ENCODE measurements at places on chromosomes 2 and 18.

DNA sequence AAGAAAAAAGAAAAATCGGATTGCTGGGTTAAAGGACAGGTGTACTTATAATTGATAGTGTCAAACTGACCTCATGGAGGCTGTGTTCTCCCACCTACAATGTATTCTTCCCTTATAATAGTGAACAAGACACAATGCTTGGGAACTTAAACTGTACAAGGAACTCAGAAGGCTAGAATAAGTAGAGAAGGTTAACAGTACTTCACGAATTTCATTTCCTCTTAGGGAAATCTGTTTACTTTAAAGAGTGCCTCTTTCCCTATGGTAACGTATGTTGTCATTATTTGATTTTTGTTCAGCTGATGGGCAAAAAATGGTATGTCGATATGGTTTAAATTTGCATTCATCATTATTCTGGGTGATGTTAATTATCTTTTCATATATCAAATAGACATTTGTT is 9.2 kb upstream of the HK2 start:
- no peaks in the 10 kb centered on the region for H3K27me3 ChIP-seq
- no peak overlapping the region for H3K27ac ChIP-seq
- peaks cover 4% of the 10 kb centered on the region for H3K4me1 ChIP-seq
- no peaks in the 10 kb centered on the region for H3K36me3 ChIP-seq
- no peak for DNase-seq

- no peak for DNase-seq
- no peaks in the 10 kb centered on the region for H3K27me3 ChIP-seq
- H3K27ac ChIP-seq, result no peak overlapping the region
- peaks cover 5% of the 10 kb centered on the region for H3K4me1 ChIP-seq
- H3K36me3 ChIP-seq, result no peaks in the 10 kb centered on the region
- H3K4me3 ChIP-seq, result no peak overlapping the region
These were observed 5.6 kb upstream of the GPR17 start for GRCh38 chr2:127640082-127641072.

DNA sequence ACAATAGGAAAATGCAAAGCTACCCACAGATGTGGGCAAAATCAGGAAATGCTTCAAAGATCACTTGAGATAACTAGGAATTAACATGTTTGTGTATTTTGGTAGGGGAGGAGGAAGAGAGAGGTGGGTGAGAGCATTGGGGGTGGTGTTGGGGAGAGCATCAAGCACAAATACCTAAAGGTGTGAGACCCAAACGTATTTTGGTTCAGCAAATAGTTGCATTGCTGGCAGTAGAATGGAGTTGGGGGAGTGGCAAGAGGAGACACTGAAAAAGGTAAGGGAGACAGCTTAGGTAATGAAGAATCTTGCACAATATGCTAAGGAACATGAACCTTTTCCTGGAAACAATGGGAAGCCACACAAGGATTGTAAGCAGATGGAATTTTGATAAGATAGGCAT is 1.5 kb upstream of the PELI1 start:
- H3K4me1 ChIP-seq, result no peaks in the 10 kb centered on the region
- H3K4me3 ChIP-seq, result no peak overlapping the region
- no peaks in the 10 kb centered on the region for H3K36me3 ChIP-seq

DNA sequence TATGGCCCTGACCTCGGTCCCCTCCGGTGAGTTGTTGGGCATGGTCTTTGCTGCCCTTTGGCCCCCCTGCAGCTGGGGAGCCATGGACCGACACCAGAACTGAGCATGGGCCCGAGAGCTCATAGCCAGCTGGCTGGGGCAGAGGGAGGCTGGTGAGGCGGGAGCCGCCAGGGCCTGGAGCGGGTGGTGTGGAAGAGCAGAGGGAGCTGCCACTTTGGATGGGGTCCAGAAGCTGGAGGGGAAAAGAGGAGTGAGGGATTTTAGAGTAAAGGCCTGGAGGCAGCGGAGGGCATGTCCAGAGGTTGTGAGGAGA is 16.5 kb upstream of the CNNM3 start:
- peaks cover 3% of the 10 kb centered on the region for H3K4me1 ChIP-seq
- H3K27ac ChIP-seq, result no peak overlapping the region
- H3K4me3 ChIP-seq, result no peak overlapping the region
- no peak for DNase-seq

DNA sequence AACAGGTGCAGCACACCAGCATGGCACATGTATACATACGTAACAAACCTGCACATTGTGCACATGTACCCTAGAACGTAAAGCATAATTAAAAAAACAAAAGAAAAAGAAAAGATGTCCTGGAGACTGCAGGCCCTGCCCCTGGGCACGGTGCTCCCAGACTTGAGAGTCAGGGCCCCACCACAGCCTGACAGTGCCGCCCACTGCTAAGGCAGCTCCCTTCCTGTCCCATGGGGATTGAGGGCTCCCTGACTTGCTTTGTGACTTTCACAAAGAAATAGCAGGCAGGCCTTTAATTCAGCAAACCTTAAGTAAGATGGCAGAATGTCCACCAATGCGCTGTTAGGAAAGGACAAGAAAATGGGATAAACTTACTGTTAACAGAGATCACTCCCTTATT is 116.8 kb downstream of the NDUFA10 start:
- no peak for DNase-seq
- H3K4me1 ChIP-seq, result no peaks in the 10 kb centered on the region
- H3K4me3 ChIP-seq, result no peak overlapping the region
- no peak overlapping the region for H3K27ac ChIP-seq
- H3K27me3 ChIP-seq, result no peaks in the 10 kb centered on the region
- no peaks in the 10 kb centered on the region for H3K36me3 ChIP-seq

DNA sequence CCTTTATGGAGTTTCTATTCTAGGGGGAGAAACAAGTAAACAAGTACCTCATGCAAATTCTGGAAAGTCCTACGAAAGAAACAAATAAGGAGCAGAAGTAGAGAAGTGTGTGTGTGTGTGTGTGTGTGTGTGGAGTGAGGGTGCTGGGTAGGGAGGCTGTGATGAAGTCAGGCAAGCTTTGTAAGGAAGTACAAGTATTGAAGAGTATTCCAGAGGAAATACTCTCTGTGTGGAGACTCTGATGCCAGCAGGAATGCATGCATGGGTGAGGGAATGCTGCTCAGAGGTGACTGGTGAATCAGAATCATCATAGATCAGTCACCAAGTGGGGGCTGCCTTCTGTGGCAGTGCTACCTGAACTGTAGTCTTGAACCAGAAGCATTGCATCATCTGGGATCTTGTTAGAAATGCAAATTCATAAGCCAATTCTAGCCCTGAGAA is 34.5 kb downstream of the SLC4A3 start:
- DNase-seq, result no peak
- no peaks in the 10 kb centered on the region for H3K4me1 ChIP-seq
- H3K36me3 ChIP-seq, result no peaks in the 10 kb centered on the region
- no peak overlapping the region for H3K4me3 ChIP-seq

GRCh38 chr2:239269916-239270315 is 130.9 kb downstream of the HDAC4 start:
- no peak overlapping the region for H3K27ac ChIP-seq
- no peak overlapping the region for H3K4me3 ChIP-seq
- H3K4me1 ChIP-seq, result peaks cover 77% of the 10 kb centered on the region
- H3K36me3 ChIP-seq, result no peaks in the 10 kb centered on the region
- no peak for DNase-seq
- no peaks in the 10 kb centered on the region for H3K27me3 ChIP-seq

All from thyroid gland (tissue), 4 donors.